Stimulated activated CD8-positive, alpha-beta memory T cell treated with anti-CD3 and anti-CD28 coated beads, Interleukin-4, amount 100 ng/mL, for 1 hour (primary cell): ENCODE measurements at places on chromosomes 2 and 18.

DNA sequence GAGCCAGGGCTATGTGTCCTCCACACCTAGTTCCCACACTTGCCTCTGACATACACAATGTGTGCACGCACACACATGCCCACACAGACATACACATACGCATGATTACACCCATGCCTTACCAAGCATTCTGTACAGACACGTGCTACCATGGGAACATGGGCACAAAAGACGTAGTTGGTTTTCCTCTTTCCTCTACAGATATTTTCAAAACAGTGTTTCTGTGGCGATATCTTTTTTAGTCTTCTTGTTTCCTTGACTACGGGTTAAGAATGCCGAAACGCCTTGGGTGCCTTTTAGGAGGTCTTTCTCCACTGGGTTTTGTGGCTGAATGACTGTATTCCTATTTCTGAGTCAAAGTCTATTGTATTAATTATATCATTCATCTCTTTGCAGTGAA lies 75.5 kb upstream of the SPTBN1 start:
- no peak for DNase-seq

- no peak for DNase-seq
These were observed 50.9 kb downstream of the MMADHC start for GRCh38 chr2:149536649-149537048.

DNA sequence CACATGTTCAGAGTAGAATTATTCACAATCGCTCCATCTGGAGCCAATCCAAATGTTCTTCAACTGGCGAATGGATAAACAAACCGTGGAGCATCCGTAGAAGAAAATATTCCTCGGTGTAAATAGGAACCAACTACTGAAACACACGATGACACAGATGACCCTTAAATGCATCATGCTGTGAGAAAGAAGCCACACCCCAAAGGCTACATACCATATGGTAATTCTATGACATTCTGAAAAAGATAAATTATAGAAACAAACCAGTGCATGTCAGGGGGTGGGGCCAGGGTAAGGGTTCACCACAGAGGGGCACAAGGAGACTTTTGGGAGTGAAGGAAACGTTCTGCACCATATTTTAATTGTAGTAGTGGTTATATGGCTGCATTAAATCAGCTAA lies 312.2 kb upstream of the SMIM21 start:
- DNase-seq: no peak

DNA sequence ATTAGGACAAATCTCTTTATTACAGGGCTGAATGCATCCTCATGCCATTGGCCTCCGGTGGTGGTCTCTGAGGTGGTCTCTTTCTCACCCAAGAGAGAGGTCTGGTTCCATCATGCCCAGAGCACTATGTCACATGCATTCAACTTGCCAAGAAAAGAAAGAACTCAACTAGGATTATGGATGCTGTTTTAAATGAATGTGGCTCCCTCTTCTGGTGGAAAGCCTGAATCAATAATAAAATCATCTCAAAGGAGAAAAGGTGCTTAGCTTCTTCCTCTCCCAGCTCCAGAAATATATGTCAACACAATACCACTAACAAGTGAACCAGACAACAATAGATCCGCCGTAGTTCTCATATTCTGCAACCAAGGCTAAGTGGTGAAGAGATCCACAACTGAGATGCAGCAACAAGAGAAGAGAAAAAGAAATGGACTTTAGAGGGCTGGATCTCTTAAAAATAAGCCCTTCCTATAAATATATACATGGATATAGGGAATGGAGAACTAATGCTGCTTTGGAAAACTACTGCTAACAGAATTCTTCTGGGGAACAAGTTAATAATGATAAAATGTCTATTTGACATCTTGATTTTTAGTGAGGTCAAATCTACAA lies 396.8 kb downstream of the NCKAP5 start:
- no peak for DNase-seq

GRCh38 chr2:196284144-196284844 lies 112.9 kb upstream of the STK17B start:
- no peak for DNase-seq

DNA sequence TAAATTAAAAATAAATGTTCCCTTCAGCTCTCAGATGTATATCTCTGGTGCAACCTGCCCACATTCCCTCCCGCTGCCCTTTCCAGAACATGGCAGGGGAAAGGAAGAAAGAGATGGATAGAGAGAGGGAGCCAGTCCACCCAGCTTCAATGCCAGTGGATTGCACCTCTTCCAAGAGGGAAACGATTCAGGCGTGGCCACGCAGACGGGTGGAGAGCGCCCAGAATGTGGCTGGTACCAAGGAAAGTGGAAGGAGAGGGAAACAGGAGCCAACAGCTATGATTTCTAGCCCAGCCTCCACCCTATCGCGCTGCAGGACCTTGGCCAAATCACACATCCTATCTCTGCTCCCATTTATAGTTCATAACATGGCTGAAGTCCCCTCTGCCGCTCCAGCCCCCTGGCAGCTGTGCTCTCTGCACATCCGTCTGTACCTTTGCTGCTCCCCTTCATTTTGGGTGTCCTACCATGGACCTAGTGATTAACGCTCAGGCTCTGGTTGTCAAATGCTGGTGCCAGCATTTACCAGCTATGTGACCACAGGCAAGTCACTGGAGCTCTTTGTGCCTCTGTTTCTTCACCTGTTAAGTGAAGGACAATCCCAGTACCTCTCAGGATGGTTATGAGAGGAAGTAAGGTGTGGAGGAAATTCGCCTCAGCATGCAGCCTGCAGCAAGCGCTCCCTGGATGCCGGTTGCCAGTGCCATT lies 66.5 kb downstream of the SFXN5 start:
- DNase-seq: no peak
